Activated T-helper 1 cell treated with Interleukin-2 at 50 U/mL for 16 hours (primary cell): ENCODE measurements at places on chromosomes 1 and 21.
A peak's percentile ranks its signal among the peaks of the same experiment; 100 is the strongest.

DNA sequence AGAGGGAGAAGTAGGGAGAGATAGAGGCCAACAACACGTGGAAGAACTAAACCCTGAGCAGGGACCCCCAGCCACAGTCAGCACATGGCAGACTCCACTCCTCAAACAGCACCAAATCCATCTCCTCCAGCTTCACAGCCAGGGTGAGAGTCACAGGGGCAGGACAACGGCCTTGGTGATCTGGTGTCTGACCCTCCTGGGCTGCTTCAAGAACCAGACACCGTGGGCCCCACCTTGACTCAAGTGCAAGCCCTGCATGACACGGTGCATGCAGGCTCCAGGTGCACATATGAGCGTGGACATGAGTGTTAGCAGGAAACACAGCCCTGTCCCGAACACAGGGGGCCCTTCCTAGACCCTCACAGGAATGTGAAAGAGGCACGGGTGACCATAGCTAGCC lies 21.9 kb downstream of the S100A7 start:
- DNase-seq: no peak

GRCh38 chr1:228795596-228795995 lies 60.3 kb downstream of the RHOU start:
- no peak for DNase-seq

GRCh38 chr1:206489980-206490770 lies 17.2 kb upstream of the RASSF5 start:
- DNase-seq: peak; percentile 34

GRCh38 chr1:59691261-59691660 lies 123.5 kb upstream of the HOOK1 start:
- DNase-seq: no peak

DNA sequence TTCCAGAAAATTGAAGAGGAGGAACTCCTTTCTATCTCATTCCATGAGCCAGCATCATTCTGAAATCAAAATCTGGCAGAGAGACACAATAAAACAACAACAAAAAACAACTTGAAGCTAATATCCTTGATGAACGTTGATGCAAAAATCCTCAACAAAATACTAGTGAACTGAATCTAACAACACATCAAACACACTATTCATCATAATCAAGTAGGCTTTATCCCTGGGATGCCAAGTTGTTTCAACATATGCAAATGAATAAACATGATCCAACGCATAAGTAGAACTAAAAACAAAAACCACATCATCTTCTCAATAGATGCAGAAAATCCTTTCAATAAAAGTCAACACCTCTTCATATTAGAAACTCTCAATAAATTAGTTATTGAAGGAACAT lies 335.3 kb upstream of the BRINP3 start:
- no peak for DNase-seq

DNA sequence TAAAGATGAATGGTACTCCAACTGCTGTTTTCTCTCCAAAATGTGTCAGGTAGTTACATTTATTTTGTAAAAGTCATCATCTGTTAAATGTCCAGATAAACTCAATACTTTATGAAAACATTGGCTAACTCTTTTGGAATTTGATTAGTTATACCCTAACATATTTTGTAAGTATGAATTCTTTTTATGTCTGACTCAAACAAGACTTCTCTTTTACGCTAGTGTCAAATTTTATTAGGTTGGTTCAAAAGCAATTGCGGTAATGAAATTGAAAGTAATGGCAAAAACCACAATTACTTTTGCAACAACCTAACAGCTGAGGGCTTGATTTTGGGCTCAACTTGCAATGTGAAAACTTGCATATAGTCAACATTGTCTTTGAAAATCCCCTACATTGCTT lies 41.0 kb upstream of the USP25 start:
- no peak for DNase-seq

DNA sequence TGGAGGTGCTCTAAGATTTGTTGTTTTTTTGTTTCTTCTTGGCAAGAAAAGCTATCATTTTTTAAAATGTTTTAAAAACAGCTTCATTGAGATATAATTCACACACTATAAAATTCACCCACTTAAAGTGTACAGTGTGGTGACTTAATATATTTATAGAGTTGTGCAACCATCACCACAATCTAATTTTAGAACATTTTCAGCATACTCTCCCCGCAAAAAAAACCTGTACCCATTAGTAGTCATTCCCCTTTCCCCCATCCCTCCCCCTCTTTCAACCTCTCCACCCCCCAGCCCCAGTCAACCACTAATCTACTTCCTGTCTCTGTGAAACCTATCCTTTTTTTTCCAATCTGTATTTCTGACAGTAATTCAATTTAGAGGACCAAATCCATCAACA lies 30.6 kb downstream of the ZC3H11B start:
- DNase-seq: no peak

- no peak for DNase-seq
These were observed 11.3 kb downstream of the SPATC1L start for GRCh38 chr21:46172863-46173528.

DNA sequence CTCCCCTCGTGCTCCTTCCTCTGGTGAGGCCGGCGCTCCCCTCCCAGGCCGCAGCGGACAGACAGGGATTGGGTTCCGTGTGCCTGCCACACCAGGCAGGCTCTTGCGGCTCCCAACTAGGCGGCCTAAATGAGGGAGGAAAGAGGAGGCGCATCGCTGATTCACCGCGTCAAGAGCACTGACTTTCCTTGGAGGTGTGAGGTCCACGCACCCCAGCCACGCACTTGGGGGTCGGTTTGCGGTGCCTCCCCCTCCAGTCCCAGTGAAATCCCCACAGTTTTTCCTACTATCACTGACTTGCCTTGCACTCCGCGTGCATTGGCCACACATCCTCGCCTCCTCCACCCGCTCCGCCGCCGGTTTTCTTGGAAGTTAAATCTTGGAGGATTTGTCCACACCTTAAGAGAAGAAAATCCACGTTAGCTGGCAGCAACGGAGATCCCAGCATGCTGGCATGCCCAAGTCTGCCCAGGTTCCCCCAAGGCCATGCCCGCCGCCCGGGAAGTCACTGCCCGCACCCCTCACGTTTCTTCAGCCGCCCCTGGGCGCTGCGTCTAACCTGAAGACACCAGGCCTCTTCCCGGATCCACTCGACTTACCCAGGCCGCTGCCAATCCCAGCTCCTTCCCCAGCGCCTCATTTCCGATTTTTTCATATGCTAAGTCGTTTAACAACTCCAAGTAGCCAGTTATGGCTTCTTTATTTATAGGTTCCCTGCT lies 1.1 kb upstream of the FOXD3 start:
- no peak for DNase-seq

GRCh38 chr1:21524686-21525339 lies 15.6 kb downstream of the ALPL start:
- DNase-seq: no peak

- no peak for DNase-seq
These were observed 817.9 kb downstream of the BRINP3 start for GRCh38 chr1:189659731-189660130.

DNA sequence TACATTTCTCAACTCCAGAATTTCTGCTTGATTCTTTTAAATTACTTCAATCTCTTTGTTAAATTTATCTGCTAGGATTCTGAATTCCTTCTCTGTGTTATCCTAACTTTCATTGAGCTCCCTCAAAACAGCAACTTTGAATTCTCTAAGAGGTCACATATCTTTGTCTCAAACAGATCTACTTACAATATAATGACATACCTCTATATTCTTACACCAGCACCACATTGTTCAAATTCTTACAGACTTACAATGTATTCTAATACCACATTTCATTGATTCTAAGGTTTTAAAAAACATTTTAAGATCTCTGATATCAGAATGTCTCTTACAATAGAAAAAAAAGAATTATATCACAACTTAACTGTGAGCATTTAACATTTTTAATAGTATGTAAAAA lies 77.4 kb downstream of the DIRAS3 start:
- DNase-seq: no peak

DNA sequence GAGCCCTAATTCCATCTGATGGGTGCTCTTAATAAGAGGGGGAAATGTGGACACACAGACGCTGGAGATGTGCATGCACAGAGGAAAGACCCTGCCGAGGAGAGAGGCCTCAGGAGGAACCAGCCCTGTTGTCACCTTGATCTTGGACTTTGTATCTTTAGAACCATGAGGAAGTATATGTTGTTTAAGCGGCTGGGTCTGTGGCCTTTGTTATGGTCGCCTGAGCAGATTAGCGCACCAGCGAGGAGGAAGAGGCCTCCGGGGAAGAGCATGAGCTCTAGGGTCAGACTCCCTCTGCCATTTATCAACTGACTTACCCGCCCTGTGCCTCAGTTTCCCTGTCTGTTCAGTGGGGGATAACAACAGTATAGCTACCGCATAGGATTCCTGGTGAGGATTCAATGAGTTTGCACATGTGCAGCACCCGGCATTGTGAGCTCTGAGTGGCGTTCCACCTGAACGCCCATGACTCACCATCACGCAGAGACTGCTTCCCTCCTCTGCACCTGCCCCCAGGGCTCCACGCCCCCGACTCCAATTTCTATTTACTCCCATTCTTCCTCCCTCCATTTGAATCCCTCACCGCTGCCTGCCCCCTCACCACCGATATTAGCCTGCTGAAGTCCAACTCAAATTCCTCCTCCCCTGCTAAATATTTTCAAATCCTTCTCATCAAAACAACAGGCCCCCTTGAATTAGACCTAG lies 67.2 kb downstream of the ATP5PO start:
- DNase-seq: no peak

- DNase-seq: no peak
These were observed 175.8 kb downstream of the GRIK3 start for GRCh38 chr1:36858553-36858952.

GRCh38 chr1:209720326-209720725 lies 15.7 kb downstream of the HSD11B1 start:
- no peak for DNase-seq

- no peak for DNase-seq
These were observed at the start of gene TFF3 for GRCh38 chr21:42315296-42315891. Gene TFF3 (minus strand): TSS chr21:42315409. CDS start chr21:42315374, 35 bp downstream.

DNA sequence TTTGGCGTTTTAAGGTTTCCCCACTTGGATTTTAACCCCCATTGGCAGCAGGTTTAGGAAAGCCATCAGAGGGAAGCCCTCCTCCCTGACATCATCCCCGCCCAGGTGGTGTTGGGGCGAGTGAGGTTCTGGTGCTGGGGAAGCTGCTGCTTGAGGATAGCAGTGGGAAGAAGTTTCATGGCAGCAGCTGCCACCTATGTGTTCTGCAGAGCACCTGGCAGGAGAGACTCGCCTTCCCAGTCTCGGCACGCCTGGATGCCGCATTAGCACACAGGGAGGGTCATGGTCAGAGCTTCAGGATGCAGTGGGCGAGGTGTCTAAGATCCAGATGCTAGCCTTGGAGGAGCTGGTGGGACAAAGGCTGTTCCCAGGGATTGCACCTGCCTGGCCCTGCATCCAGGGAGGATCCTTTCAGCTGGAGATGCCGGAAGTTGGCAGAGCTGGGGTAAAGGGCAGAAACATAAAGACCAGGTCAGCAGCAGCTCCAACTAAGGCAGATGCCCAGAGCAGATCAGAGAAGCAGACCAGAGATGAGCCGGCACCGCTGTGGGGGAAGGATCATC lies 33.9 kb downstream of the ABCG1 start:
- no peak for DNase-seq

GRCh38 chr1:151833172-151833900 lies 1.7 kb upstream of the RORC start:
- DNase-seq: no peak

GRCh38 chr21:25938658-25939395 lies 204.1 kb downstream of the GABPA start:
- DNase-seq: no peak

DNA sequence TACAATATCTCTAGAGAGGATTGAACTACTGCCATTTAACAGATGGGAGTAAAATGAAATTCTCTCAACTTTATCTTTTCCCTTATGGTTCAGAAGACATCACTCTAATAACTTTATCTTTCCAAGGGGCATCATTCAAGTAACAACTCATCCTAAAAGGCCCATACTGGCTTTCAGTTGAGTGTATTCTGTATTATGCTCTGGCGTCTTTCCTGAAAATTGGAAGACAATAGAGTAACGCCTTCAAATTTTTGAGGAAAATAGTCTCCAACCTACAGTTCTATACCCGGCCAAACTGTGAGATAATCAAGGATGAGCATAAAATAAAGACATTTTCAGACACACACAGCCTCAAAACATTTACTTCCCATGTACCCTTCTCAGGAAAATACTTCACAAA lies 103.3 kb downstream of the RERE start:
- no peak for DNase-seq

GRCh38 chr21:30555095-30555494 lies 6.0 kb downstream of the KRTAP19-7 start:
- no peak for DNase-seq

GRCh38 chr1:64291931-64292330 lies 88.5 kb downstream of the UBE2U start:
- DNase-seq: no peak

DNA sequence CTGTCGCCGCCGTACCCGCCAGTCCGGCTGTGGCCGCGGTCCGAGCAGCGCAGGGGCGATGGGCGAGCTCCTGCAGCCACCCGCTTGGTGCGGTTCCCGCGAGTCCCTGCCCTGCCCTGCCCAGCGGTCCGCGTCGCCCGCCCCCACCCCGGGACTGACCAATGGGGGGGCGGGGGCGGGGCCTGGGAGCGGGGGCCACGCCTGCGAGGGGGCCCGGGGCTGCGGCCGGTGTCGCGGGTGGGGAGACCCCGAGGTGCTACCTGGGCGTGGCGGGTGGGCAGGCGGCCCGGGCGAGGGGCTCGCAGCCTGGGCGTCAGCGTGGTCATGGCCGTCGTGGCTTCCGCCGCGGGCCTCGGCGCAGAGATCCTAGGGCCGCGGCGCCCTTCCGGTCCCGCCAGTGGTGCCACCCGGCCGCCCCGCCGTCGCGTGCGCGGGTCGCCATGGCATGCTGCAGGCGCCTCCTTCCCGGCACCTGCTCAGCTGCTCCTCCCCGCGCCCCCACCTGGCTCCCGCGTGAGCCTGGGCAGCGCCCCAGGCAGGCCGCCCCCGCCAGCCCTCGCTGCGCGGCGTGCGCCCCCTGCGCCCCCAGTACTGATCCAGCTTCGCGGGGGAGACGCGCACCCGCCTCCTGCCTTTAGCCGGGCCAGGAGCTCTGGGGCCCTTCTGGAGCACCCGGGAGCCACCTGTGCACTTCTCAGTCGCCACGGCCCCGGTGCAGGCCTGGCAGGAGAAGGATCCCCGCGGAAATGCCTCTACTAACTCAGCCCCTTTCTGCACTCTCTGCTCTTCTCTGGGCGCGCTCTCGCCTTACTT lies at the start of gene BMP8B:
Gene BMP8B, minus strand, starts transcription at position 108 of the 813 bp plus-strand sequence. CDS start 380 bp downstream, outside the sequence.
- DNase-seq: peak; percentile 38

DNA sequence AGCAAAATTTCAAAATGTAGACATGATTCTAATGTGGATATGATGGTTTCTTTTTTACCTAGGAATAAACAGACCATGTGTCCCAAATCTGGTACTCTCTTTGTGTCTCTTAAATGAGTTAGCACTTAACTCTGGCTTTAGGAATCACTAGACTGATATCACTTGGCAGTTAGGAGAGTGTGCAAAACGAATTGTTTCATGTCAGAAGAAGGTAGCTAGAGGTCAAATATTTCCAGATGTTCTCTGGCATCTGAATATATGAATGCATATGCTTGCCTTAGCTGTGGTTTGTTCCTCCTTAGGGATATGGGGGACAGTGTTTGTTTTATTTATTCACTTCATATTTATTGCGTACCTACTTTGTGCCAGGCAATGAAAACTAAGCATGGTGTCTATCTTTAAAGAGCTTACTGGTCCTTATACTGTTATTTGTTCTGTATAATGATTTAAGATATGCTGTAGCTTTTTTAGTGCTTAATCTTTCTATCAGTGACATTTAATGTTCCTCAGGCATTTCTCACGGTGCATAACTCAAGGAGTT lies 65.2 kb downstream of the LRRC8C start:
- no peak for DNase-seq

GRCh38 chr1:201708085-201708512 lies 120.9 kb upstream of the IPO9 start:
- DNase-seq: no peak
